H4 (cell line): ENCODE measurements at places on chromosomes 13 and 19.

- no peak for DNase-seq
Measured at GRCh38 chr13:72180253-72180952, 313.4 kb upstream of the DACH1 start.

GRCh38 chr13:44470638-44471562 lies 97.3 kb downstream of the SERP2 start:
- peak; percentile 6 for DNase-seq

DNA sequence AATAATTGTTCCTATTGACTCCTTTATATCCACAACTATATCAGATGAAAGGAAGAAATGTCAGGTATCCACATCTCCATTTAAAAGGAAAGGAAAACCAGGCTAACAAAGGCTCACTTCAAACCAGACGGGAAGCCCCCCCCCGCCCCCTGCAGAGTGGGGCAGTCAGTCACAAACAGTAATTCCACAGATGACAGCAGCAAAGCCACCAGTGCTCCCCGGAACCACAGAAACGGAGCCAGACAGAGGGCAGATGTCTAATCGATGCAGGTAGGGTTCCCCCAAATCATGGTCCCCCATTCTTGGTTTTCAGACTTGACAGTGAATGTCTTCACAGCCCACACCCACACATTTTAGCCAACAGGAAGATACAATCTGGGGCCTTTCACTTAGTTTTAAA lies 100.8 kb downstream of the STK24 start:
- no peak for DNase-seq

DNA sequence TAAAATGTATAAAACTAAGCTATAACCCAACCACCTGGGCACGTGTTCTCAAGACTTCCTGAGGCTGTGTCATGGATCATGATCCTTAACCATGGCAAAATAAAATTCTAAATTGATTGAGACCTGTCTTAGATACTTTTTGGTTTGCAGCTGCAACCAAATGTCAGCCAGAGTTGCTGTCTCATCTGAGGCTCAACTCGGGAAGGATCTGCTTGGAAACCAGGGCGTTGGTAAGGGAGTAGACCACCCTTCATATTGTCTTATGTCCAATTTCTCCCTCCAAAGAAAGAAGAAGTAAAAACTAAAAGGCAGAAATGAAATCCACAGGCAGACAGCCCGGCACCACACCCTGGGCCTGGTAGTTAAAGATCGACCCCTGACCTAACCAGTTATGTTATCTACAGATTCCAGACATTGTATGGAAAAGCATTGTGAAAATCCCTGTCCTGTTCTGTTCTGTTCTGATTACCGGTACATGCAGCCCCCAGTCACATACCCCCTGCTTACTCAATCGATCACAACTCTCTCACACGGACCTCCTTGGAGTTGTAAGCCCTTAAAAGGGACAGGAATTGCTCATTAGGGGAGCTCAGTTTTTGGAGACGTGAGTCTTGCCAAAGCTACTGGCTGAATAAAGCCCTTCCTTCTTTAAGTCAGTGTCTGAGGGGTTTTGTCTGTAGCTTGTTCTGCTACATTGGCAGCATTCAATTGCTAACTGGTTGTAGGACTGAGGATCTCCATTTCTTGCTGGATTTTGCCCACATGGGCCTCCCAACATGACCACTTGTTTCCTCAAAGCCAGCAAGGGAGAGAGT lies 22.9 kb upstream of the IGSF23 start:
- DNase-seq: no peak

DNA sequence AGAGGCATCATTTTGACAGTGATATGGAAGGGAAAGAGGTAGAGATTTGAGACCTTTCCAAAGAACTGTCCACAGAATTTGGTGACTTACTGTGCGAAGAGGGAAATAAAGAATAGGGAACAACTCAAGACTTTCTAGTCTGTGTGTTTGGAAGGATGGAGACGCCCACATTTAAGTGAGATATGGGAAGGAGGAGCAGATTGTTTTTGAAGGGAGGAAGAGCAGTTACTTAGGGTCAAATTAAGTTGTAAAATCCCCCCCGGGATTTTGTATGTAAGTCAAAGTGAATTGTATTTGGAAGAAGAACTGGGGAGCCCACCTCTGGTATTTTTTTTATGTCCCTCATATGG lies 1.2 kb downstream of the USPL1 start:
- DNase-seq: no peak

DNA sequence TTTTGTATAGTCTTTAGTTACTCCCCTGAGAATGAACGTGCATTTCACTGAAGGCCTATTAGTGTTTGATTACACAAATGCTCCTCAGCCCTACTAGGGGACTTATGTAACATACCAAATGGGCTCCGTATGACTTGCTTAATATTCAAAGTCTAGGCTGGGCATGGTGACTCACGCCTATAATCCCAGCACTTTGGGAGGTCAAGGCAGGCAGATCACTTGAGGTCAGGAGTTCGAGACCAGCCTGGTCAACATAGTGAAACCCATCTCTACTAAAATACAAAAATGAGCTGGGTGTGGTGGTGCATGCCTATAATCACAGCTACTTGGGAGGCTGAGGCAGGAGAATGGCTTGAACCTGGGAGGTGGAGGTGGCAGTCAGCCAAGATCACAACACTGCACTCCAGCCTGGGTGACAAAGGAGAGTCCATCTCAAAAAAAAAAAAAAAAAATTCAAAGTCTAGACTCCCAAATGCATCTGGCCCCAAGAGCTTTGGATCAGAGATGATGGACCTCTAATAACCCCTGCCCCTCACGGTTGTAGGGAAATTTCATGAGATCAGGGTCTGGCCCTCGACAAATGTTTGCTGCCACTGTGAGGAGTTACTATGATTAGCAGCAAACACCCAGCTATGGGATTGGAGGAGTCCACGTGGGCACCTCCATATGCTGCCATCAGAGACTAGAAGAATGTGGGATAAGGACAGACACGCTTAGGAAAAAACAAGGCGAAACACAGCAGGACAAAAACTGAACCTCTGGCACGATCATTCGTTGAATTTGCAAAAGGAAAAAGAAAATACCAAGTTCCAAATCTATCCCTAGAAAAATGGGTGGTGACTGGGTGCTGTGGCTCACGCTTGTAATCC lies 4.6 kb downstream of the FBXO17 start:
- DNase-seq: peak; percentile 68

DNA sequence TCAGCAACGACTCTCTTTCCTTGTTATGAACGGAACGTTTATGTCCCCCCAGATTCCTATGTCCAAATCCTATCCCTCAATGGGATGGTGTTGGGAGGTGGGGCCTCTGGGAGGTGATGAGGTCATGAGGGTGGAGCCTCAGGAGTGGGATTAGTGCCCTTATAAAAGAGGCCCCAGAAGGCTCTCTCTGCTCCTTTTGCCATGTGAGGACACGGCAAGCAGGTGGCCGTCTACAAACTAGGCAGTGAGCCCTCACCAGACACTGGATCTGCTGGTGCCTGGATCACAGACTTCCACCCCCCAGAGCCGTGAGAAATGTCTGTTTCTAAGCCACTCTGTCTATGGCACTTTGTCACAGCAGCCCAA lies 53.2 kb downstream of the EPS15L1 start:
- no peak for DNase-seq

GRCh38 chr13:99959540-99960230 lies 11.9 kb downstream of the ZIC5 start:
- DNase-seq: no peak

- DNase-seq: peak; percentile 71
Measured at GRCh38 chr13:44244288-44244687, 129.3 kb upstream of the SERP2 start.

DNA sequence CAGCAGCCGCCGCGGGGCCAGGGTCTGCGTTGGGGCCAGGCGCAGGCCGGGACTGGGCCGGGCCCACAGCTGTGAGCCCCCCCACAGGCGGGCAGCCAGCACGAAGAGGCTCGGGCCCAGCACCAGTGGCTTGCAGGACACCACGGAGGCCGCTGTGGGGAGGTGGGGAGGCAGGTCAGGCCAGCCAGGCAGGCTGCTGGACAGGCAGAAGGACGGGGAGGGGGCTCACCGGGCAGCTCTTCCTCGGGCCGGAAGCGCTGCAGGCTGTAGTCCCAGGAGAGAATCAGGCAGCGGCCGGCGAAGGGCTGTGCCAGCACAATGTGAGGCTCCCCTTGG lies 8.3 kb downstream of the LGI4 start:
- no peak for DNase-seq

- DNase-seq: peak; percentile 71
Measured at GRCh38 chr19:51821921-51822320, 27.0 kb downstream of the FPR3 start.

GRCh38 chr13:59415498-59415897 lies 748.2 kb downstream of the DIAPH3 start:
- DNase-seq: no peak

DNA sequence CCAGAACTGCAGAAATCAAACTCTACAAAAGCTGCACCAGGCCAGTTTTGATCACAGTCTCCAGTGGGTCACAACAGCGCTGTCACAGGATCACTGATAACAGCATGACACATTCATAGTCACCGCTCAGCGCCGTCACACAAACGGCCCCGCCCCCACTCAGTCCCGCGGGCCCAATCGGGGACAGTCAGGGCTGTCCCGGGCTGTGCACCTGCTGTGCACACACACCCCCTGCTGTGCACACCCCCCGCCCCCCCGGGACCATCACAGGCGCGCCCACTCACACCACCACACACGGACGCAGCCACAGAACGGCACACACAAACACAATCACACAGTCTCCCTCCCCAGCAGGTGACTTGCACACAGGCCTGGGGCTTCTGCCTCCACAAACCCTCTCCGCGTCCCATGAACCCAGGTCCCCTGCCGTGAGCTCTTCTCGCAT lies 435 bp upstream of the ZNF382 start:
- no peak for DNase-seq

DNA sequence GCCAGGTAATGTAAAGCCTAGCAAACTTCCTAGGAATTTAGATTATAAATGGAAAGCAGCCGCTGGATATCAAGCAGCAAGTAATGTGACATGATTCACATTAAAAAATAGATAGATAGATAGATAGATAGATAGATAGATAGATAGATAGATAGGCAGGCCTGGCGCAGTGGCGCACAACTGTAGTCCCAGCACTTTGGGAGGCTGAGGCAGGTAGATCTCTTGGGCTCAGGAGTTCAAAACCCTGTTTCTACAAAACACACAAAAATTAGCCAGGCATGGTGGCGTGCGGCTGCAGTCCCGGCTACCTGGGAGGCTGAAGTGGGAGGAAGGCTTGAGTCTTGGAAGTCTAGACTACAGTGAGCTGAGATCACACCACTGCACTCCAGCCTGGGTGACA lies 236.9 kb downstream of the SLITRK6 start:
- DNase-seq: no peak

DNA sequence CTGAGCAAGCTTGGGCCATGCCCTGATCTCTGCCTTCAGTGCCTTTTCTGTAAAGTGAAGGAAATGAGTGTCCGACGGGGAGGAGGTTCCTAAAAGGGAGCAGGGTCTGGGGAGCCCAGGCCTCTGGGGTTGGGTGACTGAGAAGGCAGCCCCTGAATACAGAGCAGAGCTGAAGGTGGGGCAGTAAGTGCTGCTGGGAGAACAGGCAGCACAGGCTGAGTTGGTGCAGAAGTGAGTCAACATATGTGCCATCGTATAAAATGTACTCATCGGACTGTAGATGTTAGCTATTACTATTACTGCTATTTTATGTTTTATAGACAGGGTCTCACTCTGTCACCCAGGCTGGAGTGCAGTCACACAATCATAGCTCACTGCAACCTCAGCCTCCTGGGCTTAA lies 1.0 kb upstream of the HAMP start:
- no peak for DNase-seq

DNA sequence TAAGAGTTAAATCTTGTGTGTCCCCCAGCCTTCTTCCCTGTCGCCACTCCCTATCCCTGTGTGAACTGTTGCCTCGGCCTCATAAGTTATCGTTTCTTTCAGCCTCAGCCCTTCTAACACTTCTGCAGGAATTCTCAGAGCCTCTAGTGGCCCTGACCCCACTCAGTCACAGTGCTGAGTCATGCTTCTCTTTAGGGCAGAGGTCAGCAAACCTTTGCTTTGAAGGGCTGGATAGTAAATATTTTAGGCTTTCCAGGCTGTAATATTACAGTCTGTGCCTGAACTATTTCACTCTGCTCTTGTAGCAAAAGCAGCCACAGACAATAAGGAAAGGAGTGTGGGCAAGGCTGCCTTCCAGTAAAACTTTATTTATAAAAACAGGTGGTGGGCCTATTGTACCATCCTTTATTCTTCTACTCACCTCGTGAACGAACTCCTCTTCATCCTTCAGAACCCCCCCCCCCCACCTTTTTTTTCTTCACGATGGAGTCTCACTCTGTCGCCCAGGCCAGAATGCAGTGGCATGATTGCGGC lies 22.1 kb downstream of the MYO9B start:
- peak; percentile 56 for DNase-seq

DNA sequence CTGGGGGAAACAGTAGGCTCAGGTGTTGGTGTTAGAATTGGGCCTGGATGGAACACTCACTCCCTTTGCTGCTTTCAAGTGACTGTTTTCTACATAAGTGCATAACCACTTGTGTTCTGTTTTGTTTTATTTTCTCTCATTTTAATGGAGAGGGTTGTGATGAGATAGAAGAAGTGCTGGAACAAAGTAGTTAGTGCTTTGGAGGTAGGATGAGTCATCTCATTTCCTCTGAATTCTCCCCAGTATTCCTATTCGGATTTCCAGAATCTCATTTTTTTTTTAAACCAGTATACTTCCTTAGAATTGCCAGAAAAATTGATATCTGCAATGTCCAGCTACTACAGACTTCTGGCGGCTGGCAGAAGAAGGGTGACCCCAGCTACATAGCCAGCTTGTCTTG lies 575.9 kb downstream of the MYO16 start:
- DNase-seq: no peak

- DNase-seq: peak; percentile 86
Measured at GRCh38 chr19:18415178-18415867, 3.9 kb upstream of the SSBP4 start.

GRCh38 chr13:34214686-34215085 lies 396.7 kb downstream of the RFC3 start:
- no peak for DNase-seq

- no peak for DNase-seq
Measured at GRCh38 chr19:56109226-56109625, 11.9 kb downstream of the ZNF787 start.

DNA sequence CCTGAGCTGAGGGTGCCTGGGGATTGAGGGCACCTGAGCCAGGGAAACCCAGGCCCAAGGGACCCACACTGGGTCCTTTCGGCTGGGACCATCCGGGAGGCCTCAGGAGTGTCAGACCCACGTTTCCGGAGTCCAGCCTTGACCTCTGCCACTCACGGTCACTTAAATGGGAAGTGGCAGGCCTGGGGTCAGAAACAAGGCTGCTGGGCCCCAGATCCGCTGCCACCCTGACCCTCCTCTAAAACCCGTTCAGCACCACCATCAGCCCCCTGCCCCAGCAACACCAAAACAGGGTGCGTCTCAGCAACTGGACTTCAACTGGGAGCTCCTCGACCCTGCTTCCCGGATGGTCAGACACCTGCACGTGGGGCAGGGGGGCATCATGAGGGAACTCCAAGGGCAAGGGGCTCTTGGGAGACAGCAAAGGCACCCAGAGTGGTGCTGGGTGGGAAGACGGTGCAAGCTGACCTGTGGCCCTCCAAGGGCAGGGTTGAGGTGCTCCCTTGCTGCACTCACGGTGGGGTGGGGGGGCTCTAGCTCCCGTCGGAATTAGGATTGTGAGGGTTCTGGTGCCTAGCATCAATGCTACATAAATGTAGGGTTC lies 1.2 kb upstream of the PLPP2 start:
- no peak for DNase-seq
